A549 treated with DMSO at 1 μM for 4 hours (cell line): ENCODE measurements at places on chromosomes 3 and 15. TPM values are rescaled to one million over a fixed set of nuclear protein-coding genes. Genes with fewer than 3 reads are reported as not detected.

ZBTB47 gene
- 6.0 to 7.4 TPM (median 6.5 TPM) in 5 replicates for total RNA-seq

CMTM8 gene
- 4.6 to 11.2 TPM (median 9.9 TPM) in 5 replicates for total RNA-seq

LMAN1L gene
- total RNA-seq, result not detected in 5 replicates

DUOX2 gene
- total RNA-seq, result 0.01 to 0.09 TPM (median 0.04 TPM) in 5 replicates

SH2D7 gene
- total RNA-seq, result not detected in 5 replicates

WDR6 gene
- 63.0 to 78.6 TPM (median 69.7 TPM) in 5 replicates for total RNA-seq

ZMAT3 gene
- total RNA-seq, result 6.6 to 9.2 TPM (median 7.5 TPM) in 5 replicates

KCNH8 gene
- 0.01 TPM in 1 of 5 replicates, not detected in the others for total RNA-seq

CCDC33 gene
- 5.0 to 7.6 TPM (median 5.8 TPM) in 5 replicates for total RNA-seq

RFTN1 gene
- total RNA-seq, result 3.2 to 4.4 TPM (median 3.5 TPM) in 5 replicates

ITIH4 gene
- total RNA-seq, result 0.38 to 1.6 TPM (median 0.84 TPM) in 5 replicates

MEX3B gene
- total RNA-seq, result 4.6 to 6.7 TPM (median 5.4 TPM) in 5 replicates

UBAP1L gene
- total RNA-seq, result 0.52 to 1.4 TPM (median 0.91 TPM) in 5 replicates

NTRK3 gene
- 19.2 to 25.6 TPM (median 21.1 TPM) in 5 replicates for total RNA-seq

KNG1 gene
- total RNA-seq, result 0.17 TPM in 1 of 5 replicates, not detected in the others

KIF15 gene
- total RNA-seq, result 8.6 to 10.2 TPM (median 9.1 TPM) in 5 replicates

DAZL gene
- not detected in 5 replicates for total RNA-seq

CACNA1D gene
- 0.68 to 1.6 TPM (median 0.98 TPM) in 5 replicates for total RNA-seq

C3orf49 gene
- total RNA-seq, result not detected in 5 replicates

BMF gene
- total RNA-seq, result 1.3 to 4.0 TPM (median 1.6 TPM) in 5 replicates

SAMD7 gene
- total RNA-seq, result not detected in 5 replicates

MEIS2 gene
- total RNA-seq, result 8.2 to 10.5 TPM (median 9.5 TPM) in 5 replicates

IGDCC3 gene
- 0.05 to 0.21 TPM (median 0.12 TPM) in 4 of 5 replicates, not detected in the other for total RNA-seq

C3orf80 gene
- 1.8 to 2.7 TPM (median 1.9 TPM) in 5 replicates for total RNA-seq

RBMS3 gene
- 0.34 to 0.95 TPM (median 0.77 TPM) in 5 replicates for total RNA-seq

DYNC1LI1 gene
- 37.8 to 44.8 TPM (median 42.3 TPM) in 5 replicates for total RNA-seq

IL20RB gene
- 0.77 to 1.2 TPM (median 0.84 TPM) in 5 replicates for total RNA-seq

CFAP91 gene
- total RNA-seq, result 0.20 to 0.41 TPM (median 0.32 TPM) in 4 of 5 replicates, not detected in the other

GANC gene
- 5.7 to 8.1 TPM (median 7.0 TPM) in 5 replicates for total RNA-seq

SEMA7A gene
- 2.9 to 4.6 TPM (median 3.4 TPM) in 5 replicates for total RNA-seq

SUSD5 gene
- 3.0 to 4.8 TPM (median 3.8 TPM) in 5 replicates for total RNA-seq
